ENCODE measurements at places on chromosomes 7 and 10. TPM values are rescaled to one million over a fixed set of nuclear protein-coding genes. Genes with fewer than 3 reads are reported as not detected.

Gene OR2A7
- not detected for total RNA-seq

Gene FOXP2
- not detected for total RNA-seq

Gene GRM3
- total RNA-seq: not detected

Gene AMZ1
- total RNA-seq: not detected

Gene EGR2
- not detected for total RNA-seq

Gene CH25H
- 0.55 TPM for total RNA-seq

Gene TRIM50
- not detected for total RNA-seq

Gene P4HA1
- total RNA-seq: 100 TPM

Gene MYL10
- total RNA-seq: not detected

GRCh38 chr7:128833148-128833945, 3.1 kb downstream of the FLNC start:
- peak overlapping the region; percentile 42 for H3K27ac ChIP-seq
- peak overlapping the region; percentile 73 for H3K4me3 ChIP-seq
- peak; percentile 84 for DNase-seq
- peaks cover 50% of the 10 kb centered on the region for H3K36me3 ChIP-seq
- no peaks in the 10 kb centered on the region for H3K27me3 ChIP-seq

- no peak overlapping the region for H3K27ac ChIP-seq
- no peaks in the 10 kb centered on the region for H3K27me3 ChIP-seq
- no peak for DNase-seq
- no peak overlapping the region for H3K4me3 ChIP-seq
These were observed 5.2 kb downstream of the CCNY start for GRCh38 chr10:35341521-35341920.

- no peaks in the 10 kb centered on the region for H3K36me3 ChIP-seq
- H3K27ac ChIP-seq: no peak overlapping the region
- DNase-seq: no peak
These were observed 18.2 kb downstream of the NT5C3A start for GRCh38 chr7:33044401-33044718.

GRCh38 chr7:46508583-46508982, 587.5 kb upstream of the IGFBP3 start:
- no peak for DNase-seq
- no peaks in the 10 kb centered on the region for H3K36me3 ChIP-seq
- no peak overlapping the region for H3K27ac ChIP-seq
- H3K4me3 ChIP-seq: no peak overlapping the region

DNA sequence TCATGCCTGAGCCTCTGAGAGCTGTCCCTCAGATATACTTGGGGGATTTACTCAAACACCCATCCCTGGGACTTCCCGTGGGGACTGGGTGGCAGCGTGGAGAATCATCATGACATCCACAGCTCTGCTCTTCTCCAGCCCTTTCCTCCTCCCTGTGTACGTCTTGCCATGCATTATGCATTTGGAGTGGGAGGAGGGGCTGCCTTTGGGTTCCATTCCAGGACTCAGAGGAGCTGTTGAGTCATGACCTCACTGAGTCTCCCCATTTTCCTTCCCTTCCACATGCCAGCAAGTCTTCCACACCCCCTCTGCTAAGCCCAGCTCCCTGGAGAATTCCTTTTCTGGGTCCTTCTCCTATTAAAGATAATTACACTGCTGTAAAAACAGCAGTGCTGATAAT, 480.7 kb downstream of the SORCS3 start:
- no peak overlapping the region for H3K27ac ChIP-seq
- no peaks in the 10 kb centered on the region for H3K27me3 ChIP-seq
- no peak for DNase-seq
- no peaks in the 10 kb centered on the region for H3K4me1 ChIP-seq

GRCh38 chr10:128608791-128609190, 482.6 kb upstream of the MKI67 start:
- H3K27me3 ChIP-seq: no peaks in the 10 kb centered on the region
- no peak overlapping the region for H3K4me3 ChIP-seq
- no peaks in the 10 kb centered on the region for H3K4me1 ChIP-seq
- DNase-seq: no peak
- H3K27ac ChIP-seq: no peak overlapping the region

GRCh38 chr7:84722086-84722485, 464.8 kb downstream of the SEMA3D start:
- no peak for DNase-seq
- no peaks in the 10 kb centered on the region for H3K27me3 ChIP-seq
- H3K4me3 ChIP-seq: no peak overlapping the region
- H3K27ac ChIP-seq: no peak overlapping the region
- H3K4me1 ChIP-seq: no peaks in the 10 kb centered on the region

GRCh38 chr7:4245135-4245865, 436.8 kb upstream of the FOXK1 start:
- no peak for DNase-seq
- H3K36me3 ChIP-seq: peaks cover 21% of the 10 kb centered on the region
- no peaks in the 10 kb centered on the region for H3K4me1 ChIP-seq
- H3K4me3 ChIP-seq: no peak overlapping the region

DNA sequence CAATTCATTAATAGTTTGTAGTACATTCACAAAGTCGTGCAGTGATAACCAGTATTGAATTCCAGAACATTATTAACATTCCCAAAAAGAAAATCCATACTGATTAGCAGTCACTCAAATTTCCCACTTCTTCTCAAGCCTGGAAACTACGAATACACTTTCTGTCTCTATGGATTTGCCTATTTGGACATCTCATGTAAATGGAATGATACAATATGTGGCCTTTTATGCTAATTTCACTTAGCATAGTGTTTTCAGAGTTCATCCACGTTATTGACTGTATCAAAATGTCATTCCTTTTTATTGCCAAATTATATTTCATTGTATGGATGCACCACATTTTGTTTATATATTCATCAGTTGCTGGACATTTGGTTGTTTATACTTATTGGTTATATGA, 78.8 kb downstream of the STK31 start:
- DNase-seq: no peak
- H3K4me1 ChIP-seq: no peaks in the 10 kb centered on the region
- no peak overlapping the region for H3K4me3 ChIP-seq
- no peak overlapping the region for H3K27ac ChIP-seq
- no peaks in the 10 kb centered on the region for H3K36me3 ChIP-seq
- H3K27me3 ChIP-seq: no peaks in the 10 kb centered on the region

DNA sequence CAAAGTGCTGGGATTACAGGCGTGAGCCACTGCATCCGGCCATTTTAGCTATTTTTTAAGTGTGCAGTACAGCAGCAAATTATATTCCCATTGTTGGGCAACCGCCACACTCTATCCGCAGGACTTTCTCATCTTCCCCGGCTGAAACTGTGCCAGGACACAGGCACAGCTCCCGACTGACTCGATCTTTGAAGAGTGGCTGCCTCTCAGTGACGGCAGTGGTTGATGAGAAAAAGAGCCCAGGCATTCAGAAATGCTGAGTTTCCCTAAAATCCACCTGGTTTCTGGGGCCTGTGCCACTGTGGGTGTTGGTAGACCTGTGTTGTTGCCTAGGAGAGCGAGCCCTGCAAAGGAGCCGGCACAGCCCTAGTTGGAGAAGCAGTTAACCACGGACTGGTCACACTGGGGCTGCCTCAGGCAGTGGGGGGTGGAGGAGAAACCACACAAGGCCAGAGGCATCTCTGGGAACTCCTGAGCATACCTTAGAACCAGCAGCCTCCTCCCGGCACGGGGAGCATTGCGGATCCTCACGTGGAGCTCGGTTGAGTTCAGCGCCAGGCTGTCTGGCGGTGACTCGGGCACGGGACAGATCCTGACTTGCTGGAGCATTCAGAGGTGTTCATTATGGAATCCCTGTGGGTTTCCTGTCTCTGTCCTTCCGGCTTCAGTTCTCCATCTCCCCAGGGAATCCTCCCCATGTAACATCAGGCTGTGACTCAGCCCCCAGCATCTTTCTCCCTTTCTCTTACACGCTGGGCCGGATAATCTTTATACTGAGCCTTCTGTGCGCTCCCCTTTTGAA, 16.2 kb downstream of the PFKFB3 start:
- no peaks in the 10 kb centered on the region for H3K27me3 ChIP-seq
- H3K4me3 ChIP-seq: no peak overlapping the region
- peaks cover 95% of the 10 kb centered on the region for H3K36me3 ChIP-seq
- peaks cover 35% of the 10 kb centered on the region for H3K4me1 ChIP-seq

DNA sequence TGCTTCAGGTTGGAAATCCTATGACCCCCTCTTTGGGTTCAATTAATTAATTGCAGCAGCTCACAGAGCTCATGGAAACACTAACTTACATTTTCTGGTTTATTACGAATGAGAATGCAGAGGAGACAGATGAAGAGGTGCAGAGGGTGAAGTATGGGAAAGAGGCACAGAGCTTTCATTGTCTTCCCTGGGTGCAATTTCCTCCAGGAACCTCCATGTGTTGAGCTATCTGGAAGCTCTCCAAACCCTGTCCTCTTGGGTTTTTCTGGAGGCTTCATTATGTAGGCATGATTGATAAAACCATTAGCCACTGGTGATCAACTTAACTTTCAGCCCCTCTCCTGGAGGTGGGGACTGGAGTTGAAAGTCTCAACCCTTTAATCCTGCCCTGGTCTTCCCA, 133.0 kb upstream of the AUTS2 start:
- H3K4me3 ChIP-seq: no peak overlapping the region
- H3K27ac ChIP-seq: no peak overlapping the region
- H3K4me1 ChIP-seq: no peaks in the 10 kb centered on the region
- no peaks in the 10 kb centered on the region for H3K27me3 ChIP-seq

DNA sequence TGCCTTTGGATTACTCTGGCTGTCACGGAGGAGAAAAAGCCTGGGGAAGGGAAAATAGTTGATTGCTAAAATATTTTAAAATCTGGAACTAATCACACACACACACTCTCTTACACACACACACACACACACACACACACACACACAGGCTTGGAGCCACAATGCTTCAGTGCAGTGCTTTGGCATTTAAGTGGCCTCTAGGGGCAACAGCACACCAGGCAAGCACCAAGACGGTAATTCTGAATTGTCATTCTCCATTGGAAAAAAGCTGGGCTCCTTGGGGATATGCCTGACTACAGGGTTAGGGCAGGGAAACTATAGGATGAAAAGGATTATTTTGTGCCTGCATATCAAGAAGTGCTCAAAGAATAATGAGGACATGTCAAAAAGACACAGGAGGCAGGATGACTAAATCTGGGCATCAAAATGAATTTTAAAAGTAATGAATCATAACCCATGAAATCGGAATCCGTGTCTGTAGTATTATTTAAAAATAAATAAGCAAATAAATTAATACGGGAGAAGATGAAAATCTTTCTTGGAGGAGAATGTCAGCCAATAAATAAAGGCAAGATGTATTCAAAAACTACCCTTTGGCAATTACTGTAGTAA, 30.4 kb upstream of the DDC start:
- no peak for DNase-seq
- H3K4me1 ChIP-seq: no peaks in the 10 kb centered on the region
- no peak overlapping the region for H3K27ac ChIP-seq
- no peaks in the 10 kb centered on the region for H3K36me3 ChIP-seq

DNA sequence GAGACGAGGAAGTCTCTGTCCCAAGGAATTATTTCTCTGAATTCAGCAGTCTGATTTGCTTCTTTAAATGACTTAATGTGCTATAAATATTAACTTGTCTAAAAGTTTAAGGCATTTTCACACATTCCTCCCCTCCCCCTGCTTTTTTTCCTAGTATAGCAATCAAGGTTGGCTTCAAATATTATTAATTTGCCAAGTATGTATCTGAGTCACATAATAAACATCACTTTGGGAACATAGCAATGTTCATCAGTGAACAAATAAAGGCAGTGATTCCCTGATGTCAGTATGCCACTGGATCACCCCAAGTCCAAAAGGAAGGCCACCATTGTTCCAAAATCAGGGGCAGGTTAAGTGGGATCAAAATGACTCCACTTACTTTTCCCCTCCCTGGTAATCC, 40.5 kb downstream of the PDE6C start:
- no peaks in the 10 kb centered on the region for H3K4me1 ChIP-seq
- H3K27me3 ChIP-seq: 0 out of 2 replicates have a peak, but pooled peaks cover 2% of the 10 kb centered on the region
- DNase-seq: no peak
- no peak overlapping the region for H3K4me3 ChIP-seq
- H3K36me3 ChIP-seq: no peaks in the 10 kb centered on the region

GRCh38 chr7:22393913-22394729, 37.2 kb upstream of the RAPGEF5 start:
- no peaks in the 10 kb centered on the region for H3K4me1 ChIP-seq
- no peak for DNase-seq
- H3K27ac ChIP-seq: no peak overlapping the region
- H3K4me3 ChIP-seq: no peak overlapping the region
- no peaks in the 10 kb centered on the region for H3K27me3 ChIP-seq

GRCh38 chr7:81926-82756, 110.2 kb upstream of the FAM20C start:
- no peak overlapping the region for H3K27ac ChIP-seq
- no peaks in the 10 kb centered on the region for H3K27me3 ChIP-seq
- H3K4me1 ChIP-seq: no peaks in the 10 kb centered on the region
- no peaks in the 10 kb centered on the region for H3K36me3 ChIP-seq

DNA sequence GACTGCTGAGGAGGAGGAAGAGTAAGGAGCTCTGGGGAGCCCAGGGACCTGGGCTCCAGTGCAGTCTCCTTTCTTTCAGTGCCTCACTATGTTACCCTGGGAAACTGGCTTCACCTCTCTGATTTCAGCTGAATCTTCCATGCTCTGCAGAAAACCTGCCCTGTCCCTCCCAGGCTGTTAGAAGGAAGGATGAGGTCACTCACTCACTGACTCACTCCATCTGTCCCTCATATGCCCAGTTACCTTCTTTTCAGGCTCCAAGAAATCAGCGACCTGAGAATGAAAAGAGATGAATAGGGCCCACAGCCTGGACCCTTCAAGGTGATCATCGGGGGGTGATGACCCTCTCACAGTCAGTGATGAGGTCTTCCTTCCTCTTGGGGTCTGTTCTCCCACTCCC, 481 bp downstream of the SFTPA2 start:
- H3K27ac ChIP-seq: no peak overlapping the region
- H3K27me3 ChIP-seq: peaks cover 17% of the 10 kb centered on the region
- no peak for DNase-seq
- no peak overlapping the region for H3K4me3 ChIP-seq
- H3K4me1 ChIP-seq: no peaks in the 10 kb centered on the region
- H3K36me3 ChIP-seq: no peaks in the 10 kb centered on the region

- peaks cover 9% of the 10 kb centered on the region for H3K4me1 ChIP-seq
- no peak overlapping the region for H3K4me3 ChIP-seq
- H3K27me3 ChIP-seq: no peaks in the 10 kb centered on the region
- no peak overlapping the region for H3K27ac ChIP-seq
These were observed 8.5 kb downstream of the DDX56 start for GRCh38 chr7:44565097-44565794.

DNA sequence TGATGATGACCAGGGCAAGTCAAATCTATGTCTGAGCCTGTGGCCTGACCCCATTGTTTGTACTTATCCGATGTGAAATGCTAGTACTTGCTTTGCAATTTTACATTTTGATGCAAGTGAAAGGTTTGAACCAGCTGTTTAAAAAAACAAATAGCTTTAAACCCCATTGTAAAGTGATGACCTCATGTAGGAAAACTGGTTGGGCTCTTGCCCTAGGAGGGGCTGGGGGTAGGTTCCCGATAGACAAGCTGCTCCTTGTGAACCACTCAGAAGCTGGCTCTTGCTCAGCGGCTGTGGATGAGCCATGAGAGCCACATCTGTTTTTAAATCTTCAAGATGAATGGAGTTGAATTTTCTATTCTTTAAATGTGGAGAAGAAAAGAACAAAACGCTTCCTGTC, 185.3 kb downstream of the WDR11 start:
- no peaks in the 10 kb centered on the region for H3K27me3 ChIP-seq
- H3K36me3 ChIP-seq: no peaks in the 10 kb centered on the region
- H3K27ac ChIP-seq: no peak overlapping the region
- H3K4me3 ChIP-seq: no peak overlapping the region
- no peak for DNase-seq
- H3K4me1 ChIP-seq: no peaks in the 10 kb centered on the region

All from SJSA1 (cell line).